ENCODE measurements at places on chromosomes 12 and 14.
A peak's percentile ranks its signal among the peaks of the same experiment; 100 is the strongest.

GRCh38 chr12:105466901-105467598, 136.6 kb downstream of the C12orf75 start:
- no peak for DNase-seq

- no peak for DNase-seq
These were observed 453.9 kb downstream of the ADAMTS20 start for GRCh38 chr12:43098071-43098470.

DNA sequence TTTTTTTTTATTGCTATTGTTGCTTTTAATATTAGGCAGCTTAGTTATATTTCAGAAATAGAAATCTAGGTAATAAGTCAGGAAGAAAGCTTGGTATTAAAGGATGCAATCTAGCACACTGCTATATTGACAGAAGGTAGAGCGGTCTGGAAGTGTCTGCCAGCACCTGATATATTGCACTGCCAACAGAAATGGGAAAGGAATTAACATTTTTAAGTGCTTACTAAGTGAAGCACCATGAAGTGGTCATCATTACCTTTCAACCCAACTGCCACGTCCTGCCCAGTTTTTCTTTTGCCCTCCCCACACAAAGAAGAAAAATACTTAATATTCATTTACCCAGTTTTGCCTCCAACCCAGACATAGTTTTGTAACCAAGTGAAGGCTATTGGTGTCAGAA, 163.5 kb downstream of the KITLG start:
- DNase-seq, result no peak

- no peak for DNase-seq
These were observed 1.6 kb upstream of the ACVRL1 start for GRCh38 chr12:51905471-51906429.

- no peak for DNase-seq
These were observed 1.2 kb upstream of the WSB2 start for GRCh38 chr12:118061873-118062843.

GRCh38 chr12:131221957-131222328, 268.2 kb downstream of the ADGRD1 start:
- no peak for DNase-seq

DNA sequence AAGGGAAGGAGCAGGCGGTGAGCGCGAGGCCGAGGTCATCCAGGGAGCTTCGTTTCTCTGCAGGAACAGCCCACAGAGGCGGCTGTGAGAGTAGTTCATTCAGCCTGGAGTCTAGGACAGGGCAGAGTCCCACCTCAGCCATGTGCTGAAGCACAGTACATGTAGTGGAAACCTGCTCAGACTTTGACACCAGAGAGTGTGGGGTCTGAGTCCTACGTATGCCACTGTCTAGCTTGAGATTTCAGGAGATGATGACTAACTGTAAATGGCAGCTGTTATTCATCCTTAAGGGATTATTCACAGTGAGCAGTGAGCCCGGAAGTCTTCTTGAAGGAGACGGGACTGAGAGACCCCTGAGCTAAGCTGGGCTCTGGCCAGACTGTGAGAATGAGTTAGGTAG, 938 bp upstream of the SLC6A13 start:
- DNase-seq, result no peak

- DNase-seq, result no peak
These were observed 12.1 kb downstream of the ITGB7 start for GRCh38 chr12:53194973-53195372.

DNA sequence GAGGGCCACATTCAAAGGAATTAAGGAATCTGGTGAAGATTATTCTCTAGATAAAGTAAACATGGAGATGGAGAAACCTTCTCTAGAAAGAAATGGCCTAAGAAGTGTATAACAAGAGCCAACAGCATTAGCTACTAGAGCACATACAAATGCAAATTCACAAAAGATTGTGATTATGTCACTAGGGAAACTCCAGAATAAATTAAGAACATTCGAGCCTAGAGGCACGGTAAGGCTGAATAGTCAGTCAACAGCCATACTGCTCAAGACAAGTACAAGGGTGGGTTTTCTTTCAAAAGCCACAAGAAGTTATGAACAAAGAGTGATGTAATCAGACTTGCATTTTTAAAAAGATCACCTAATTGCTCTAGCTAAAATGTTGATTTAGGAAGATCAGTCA, 25.4 kb downstream of the PPP4R3A start:
- no peak for DNase-seq

- no peak for DNase-seq
These were observed 474.1 kb upstream of the SOX5 start for GRCh38 chr12:24423611-24424010.

DNA sequence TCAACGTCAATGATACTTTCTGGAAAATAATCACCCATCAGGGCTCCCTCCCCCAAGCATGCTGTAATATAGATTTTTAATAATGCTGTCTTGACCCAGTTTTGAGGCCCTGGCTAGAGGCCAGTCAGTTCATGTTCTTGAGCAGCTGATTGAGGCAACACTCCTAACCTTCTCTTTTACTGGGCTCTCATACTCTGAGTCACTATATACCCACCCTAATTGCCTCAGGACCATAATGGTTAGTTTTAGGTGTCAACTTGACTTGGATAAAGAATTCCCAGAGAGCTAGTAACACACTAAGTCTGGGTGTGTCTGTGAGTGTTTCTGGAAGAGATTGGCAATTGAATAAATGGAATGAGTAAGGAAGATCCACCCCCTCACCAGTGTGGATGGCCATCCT, 527.0 kb upstream of the ATP2B1 start:
- DNase-seq, result no peak

DNA sequence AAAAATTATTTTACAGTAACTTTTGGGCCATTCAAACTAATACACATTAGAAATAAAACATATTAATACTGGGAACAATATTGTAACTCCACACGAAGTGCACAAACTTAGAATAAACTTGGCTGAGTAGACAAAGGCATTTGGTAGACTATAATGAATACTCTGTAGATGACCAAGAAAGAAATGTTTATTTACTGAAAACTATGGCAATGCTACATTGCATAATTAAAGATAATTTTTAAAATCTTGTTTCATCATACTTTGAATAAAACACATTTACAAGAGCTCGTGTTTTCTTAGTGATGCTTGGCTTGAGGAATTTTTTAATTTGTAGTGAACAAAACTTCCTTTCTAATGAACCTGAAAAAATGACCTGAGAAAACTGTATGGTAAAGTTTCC, 21.3 kb downstream of the RERG start:
- DNase-seq, result no peak

GRCh38 chr14:58464652-58465051, 37.1 kb downstream of the KIAA0586 start:
- DNase-seq, result no peak

DNA sequence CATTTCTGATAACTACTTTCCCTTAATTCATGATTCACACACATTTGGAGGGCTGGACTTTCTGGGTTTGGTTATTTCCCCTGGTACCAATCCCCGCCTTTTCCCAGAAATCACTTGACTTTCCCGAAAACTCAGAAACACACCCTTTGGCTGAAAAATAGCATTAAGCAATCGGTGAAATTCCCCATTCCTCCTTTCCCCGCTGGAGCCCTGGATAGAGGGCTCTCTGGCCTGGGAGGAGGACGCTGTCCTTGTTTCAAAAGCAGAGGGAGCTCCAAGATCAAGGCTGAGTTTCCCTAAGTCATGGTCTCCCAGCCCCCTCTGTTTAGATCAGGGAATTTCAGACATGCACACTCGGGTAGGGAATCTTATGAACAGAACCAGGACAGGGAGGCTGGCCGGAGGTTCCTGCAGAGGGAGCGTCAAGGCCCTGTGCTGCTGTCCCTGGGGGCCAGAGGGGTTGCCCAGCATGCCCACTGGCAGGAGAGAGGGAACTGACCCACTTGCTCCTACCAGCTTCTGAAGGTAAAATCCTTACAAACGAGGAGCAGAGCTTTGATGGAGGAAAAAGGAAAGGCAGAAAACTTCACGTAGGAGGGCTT, at the start of gene C1S:
TSS of gene C1S (plus strand) at position 366 of the 602 bp plus-strand sequence. CDS start 1,195 bp downstream, outside the sequence.
- peak; percentile 91 for DNase-seq

GRCh38 chr12:27934276-27934675, 38.3 kb downstream of the PTHLH start:
- DNase-seq, result no peak

- DNase-seq, result no peak
These were observed 8.4 kb downstream of the PCK2 start for GRCh38 chr14:24102357-24103048.

DNA sequence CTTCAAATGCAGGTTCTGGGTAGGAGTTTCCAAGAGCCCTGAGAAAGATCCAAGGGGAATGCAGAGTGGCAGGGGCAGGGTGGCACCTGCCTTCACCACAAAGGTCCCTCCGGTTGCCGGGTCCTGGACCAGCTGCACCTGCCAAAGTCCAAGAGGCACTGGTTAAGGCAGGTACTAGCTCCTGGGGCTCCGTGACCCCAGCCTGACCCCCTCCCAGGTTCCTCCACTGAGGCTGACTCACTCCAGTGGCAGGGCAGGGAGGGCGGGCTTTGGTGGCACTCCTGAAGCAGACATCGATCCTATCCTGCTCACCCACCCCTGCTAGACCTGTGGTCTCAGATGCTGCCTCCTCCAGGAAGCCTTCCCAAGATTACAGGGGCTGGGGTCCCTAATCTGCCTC, 11.4 kb downstream of the RPS6KL1 start:
- DNase-seq, result no peak

DNA sequence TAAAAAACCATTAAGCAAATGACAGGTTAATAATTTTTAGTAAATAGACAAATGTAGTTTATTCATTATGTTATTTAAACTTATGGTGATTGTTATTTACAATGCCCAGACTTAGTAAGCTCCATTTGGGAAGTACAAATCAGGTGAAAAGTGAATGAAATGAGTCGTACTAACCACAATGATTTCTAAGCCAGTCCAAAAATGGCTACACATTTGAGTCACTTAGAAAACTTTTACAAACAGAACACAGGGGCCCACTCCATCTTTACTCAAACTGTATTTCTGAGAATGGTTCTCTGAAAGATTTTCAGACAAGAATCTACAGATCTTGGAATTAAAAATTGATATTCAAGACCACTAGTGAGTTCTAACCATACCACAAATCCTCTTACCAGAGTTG, 653.3 kb upstream of the MIS18BP1 start:
- no peak for DNase-seq

DNA sequence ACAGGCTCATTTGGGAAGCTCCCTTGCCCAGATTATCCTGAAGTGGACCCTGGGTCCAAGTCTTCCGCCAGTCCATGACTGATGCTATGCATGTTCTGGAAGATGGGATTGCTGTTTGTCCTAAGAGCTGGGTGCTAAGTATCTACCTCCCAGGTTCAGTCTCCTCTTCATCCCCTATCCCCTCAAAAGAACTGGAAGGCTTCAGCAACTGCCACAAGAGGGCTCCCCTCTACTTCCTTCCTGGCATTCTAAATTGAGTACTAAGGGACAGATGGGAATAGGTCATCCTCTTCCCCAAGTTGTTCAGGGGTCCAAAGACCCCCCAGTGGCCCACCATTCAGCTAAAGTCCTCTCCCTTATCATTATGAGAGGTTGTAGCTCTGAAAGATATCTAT, 9.0 kb upstream of the FKBP11 start:
- no peak for DNase-seq

GRCh38 chr12:94722664-94723063, 72.3 kb upstream of the TMCC3 start:
- DNase-seq, result no peak

DNA sequence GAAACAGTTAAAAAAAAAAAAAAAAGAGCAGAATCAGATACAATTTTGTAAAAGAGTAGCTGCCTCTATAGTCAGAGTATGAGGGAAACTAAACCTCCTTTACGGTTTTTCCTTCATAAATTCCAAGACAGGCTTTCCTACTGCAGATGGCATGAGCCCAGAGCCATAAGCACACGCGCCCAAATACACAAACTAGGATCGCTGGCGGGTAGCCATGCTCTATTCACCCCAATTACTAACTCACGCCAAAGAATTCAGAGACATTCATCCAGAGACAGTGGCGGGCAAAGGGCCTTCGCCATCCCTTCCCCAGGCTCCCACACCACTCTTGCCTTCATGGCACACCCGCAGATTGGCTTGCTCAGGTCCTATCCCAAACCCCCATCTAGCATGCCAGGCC, 48.2 kb downstream of the MOK start:
- DNase-seq, result no peak

GRCh38 chr14:75283833-75284563, 5.4 kb downstream of the FOS start:
- DNase-seq, result no peak

DNA sequence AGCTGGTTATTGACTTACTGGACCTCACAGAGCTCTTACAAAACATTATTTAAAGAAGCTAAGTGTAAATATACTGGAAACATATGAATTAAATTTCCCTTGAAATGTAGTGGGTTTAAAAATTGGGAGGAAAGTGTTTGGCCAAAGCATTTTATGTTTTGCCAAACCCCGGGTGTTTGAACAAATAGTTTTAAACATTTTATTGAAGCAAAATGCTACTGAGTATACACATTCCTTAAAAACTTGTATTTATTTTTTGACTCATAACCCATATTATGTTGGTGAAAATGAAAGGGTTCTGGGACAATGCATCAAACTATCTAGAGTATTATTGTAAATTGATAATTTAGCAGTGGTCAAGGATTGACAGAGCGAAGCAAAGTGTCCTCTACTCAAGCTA, 1048.5 kb downstream of the SLC6A15 start:
- DNase-seq, result no peak

- DNase-seq, result peak; percentile 78
These were observed 65.4 kb downstream of the TAOK3 start for GRCh38 chr12:118307069-118307954.

DNA sequence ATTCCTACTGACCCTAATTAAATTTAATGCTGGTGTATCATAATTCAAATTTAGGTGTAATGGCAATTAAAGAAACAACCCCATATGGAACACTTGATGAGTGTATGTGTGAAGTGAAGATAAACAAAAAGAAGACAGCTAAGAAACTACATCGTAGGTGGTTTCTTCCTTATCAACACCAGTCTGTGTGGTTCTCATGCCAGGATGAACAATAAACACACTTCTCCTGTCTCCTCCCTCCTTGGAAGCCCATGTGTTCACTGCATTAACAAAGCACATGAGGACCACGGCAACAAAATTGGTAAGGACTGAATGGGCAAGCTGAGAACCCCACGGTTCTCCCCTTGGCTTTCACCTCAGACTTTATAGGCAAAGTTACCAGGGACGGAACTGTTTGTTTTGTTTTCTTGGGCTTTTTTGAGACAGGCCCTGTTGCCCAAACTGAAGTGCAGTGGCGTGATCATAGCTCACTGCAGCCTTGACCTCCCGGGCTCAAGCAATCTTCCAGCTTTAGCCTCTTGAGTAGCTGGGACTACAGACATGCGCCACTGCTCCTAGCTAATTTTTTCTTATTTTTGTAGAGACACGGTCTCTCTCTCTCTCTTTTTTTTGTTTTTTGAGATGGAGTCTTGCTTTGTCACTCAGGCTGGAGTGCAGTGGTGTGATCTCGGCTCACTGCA, 71.0 kb downstream of the TRAFD1 start:
- no peak for DNase-seq

DNA sequence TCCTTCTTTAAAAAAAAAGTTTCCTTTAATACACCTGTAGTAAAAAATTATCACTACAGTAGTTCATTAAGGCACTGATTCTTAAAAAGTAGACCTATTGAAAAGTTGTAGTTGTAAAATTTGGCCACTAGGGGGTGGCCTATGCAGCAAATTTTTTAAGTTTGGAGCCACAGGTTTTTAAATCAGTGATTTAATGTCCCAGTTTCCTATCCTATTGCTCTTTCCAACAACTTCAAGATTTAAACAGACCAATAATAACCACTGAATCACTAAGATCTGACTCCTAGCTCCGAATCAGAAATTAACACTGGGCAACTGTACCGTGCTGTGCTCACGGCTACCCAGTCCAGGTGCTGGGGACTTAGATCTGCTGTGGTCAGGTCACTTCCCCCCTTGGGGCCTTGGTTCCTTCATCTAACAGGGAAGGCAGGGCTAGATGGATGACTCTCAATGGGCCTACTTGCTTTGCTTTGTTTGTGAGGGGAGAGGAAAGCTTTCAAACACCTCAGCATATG, 279.3 kb downstream of the MED13L start:
- peak; percentile 17 for DNase-seq
